Placental pericyte (primary cell): ENCODE measurements at places on chromosomes 5 and 9. TPM values are rescaled to one million over a fixed set of nuclear protein-coding genes. Genes with fewer than 3 reads are reported as not detected.

TRAF2 gene
- 9.6 and 15.2 TPM in 2 replicates for total RNA-seq

FOXD4L5 gene
- 0.14 TPM in 1 of 2 replicates, not detected in the other for total RNA-seq

PCDHB8 gene
- 0.29 TPM in 1 of 2 replicates, not detected in the other for total RNA-seq

USP20 gene
- 13.3 and 13.9 TPM in 2 replicates for total RNA-seq

NME5 gene
- not detected in 2 replicates for total RNA-seq

CLTA gene
- 197 and 420 TPM in 2 replicates for total RNA-seq
